ENCODE measurements at places on chromosomes 12 and 14. TPM values are rescaled to one million over a fixed set of nuclear protein-coding genes. Genes with fewer than 3 reads are reported as not detected.

KRT79 gene
- not detected for total RNA-seq

CLEC4D gene
- total RNA-seq = not detected

RAPGEF3 gene
- 19.2 TPM for total RNA-seq

SERPINA9 gene
- not detected for total RNA-seq

HSPB8 gene
- 693 TPM for total RNA-seq

ZFHX2 gene
- 0.92 TPM for total RNA-seq

PTHLH gene
- total RNA-seq = not detected

MYO1H gene
- 1.2 TPM for total RNA-seq

PRR4 gene
- total RNA-seq = 1.7 TPM

ARG2 gene
- 2.0 TPM for total RNA-seq

BIN2 gene
- 0.94 TPM for total RNA-seq

CLEC4C gene
- not detected for total RNA-seq

TMTC1 gene
- 30.3 TPM for total RNA-seq

TBX3 gene
- total RNA-seq = 4.0 TPM

TAS2R10 gene
- total RNA-seq = not detected

RNASE7 gene
- not detected for total RNA-seq

DAO gene
- total RNA-seq = not detected

MYH6 gene
- 840 TPM for total RNA-seq

MAP3K12 gene
- total RNA-seq = 3.5 TPM

OTOGL gene
- total RNA-seq = 0.21 TPM

IFT43 gene
- 29.0 TPM for total RNA-seq

SLCO1B3 gene
- total RNA-seq = not detected

CMKLR1 gene
- total RNA-seq = 6.9 TPM

METAP2 gene
- total RNA-seq = 67.0 TPM

SMIM41 gene
- 0.26 TPM for total RNA-seq

FAM222A gene
- 5.6 TPM for total RNA-seq

DNAJC22 gene
- 0.26 TPM for total RNA-seq

NRXN3 gene
- total RNA-seq = 0.63 TPM

Data from heart right ventricle (tissue), 16 donors.